Stimulated activated naive CD4-positive, alpha-beta T cell treated with Interleukin-2 at 50 U/mL for 16 hours (primary cell): ENCODE measurements at places on chromosomes 12 and 14.

GRCh38 chr12:78194448-78194847 lies 363.8 kb downstream of the NAV3 start:
- DNase-seq, result no peak

- DNase-seq, result no peak
These were observed 28.8 kb upstream of the RAP1B start for GRCh38 chr12:68581926-68582325.

DNA sequence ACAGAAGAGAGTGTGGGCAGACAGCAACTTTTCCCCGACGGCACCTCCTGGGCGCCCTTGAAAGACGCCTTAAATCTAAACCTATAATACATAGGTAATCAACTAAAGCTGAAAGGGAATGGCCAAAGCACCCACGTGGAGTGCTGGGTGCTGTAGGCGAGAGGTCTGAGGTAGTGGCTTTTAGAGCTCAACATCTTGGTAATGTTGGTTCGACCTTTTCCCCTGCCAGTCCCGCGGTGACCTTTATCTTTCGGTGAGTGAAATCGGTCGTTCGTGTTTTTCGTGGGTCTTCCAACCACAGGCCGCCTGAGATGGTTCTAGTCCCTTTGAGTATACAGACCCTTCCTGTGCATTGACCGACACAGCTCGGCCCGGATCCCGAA lies 9.1 kb downstream of the OR6S1 start:
- no peak for DNase-seq

GRCh38 chr14:101865288-101865687 lies 99.1 kb upstream of the DYNC1H1 start:
- no peak for DNase-seq

GRCh38 chr12:81968421-81968820 lies 209.3 kb upstream of the PPFIA2 start:
- no peak for DNase-seq

DNA sequence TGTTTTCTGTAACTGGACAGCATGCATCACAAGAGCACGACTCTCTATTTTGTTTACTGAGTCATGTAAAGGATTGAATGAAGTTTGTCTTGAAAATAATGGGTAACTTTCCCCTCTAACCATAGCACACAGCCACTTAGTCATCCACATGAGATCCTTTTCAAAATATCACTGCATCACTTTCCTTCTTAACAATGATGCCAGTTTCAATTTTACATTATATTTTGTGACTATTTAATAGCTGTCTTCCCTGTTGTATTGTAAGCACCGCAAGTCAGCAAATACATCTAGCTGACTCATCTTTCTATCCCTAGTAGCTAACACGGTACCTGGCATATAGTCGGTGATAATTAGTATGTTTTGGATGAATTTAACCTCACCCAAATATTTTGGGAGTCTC lies 83.3 kb upstream of the PPM1H start:
- DNase-seq, result no peak

DNA sequence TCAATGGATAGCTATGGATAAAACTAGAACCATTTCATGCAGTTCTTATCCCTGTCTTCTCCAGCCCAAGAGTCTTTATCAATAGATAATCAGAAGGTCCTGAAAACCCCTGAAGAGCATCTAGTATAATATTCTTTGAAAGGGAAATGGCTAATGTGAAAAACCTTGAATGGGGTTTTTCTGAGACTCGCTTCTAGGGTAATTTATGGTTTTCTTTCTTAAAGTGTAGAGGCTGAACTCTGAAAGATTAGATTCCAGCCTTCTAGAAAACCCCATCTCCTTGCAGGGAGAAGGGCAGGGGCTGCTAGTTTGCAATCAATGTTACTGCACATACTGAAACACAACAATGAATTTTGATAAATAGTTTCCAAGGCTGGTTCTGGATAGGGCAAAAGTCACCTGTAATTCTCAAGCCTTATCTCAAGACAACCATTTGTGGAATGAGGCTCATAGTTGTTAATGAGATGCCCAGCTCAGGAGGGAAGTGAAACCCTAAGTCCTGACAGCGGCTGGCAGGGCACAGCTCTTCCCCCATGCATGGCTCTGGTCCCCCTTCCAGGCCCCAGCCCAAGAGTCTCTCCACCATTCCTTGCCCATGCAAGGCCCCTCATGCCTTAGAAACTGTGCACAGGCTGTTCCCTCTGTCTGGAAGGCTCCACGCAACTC lies 33.7 kb upstream of the PYGL start:
- DNase-seq, result no peak

DNA sequence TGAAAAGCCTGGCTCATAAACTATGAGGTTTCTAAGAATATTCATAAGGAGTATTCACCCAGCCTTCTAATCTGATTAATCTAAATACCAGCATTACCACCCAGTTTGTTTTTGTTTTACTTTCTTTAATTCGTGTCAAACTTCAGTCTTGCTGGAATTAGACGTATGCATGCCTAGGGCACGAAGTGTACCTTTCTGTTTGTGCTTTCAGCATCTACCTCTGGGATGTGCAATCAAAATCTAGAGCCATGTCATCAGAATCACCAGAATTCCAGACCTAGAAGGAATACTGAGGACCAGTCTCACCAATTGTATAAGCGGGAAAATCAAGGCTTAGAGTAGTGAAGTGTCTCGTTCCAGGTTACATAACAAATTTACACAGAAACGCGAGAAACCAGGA lies 57.3 kb downstream of the KITLG start:
- no peak for DNase-seq

GRCh38 chr14:53963320-53964227 lies 6.9 kb upstream of the BMP4 start:
- no peak for DNase-seq

- DNase-seq, result peak; percentile 36
These were observed at the start of gene SLC22A17 for GRCh38 chr14:23352506-23353432. Gene SLC22A17 (minus strand): TSS chr14:23352887.

GRCh38 chr12:119486599-119487154 lies 106.9 kb upstream of the TMEM233 start:
- DNase-seq, result no peak

DNA sequence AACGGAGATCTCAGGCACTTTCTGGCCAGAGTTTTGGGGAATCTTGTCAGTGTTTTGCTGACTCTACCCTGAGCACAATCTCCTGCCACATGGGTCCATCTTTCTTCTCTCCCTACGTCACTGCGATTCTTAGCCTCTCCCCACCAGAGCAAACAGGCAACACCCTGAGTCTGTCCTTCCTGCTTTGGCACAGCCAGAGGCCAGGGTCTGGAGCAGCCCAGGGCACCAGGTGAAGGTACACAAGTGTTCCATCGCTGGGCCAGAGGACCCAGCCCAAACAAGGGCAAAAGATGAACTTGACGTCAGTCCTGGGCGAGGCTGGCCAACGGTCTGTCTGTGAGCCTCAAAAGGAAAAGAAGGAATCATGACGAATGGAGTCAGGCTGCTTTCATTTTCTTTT lies 12.7 kb upstream of the CCDC177 start:
- no peak for DNase-seq

- no peak for DNase-seq
These were observed 75.1 kb downstream of the CLMN start for GRCh38 chr14:95244587-95244986.

- DNase-seq, result no peak
These were observed 37.8 kb upstream of the LRRC10 start for GRCh38 chr12:69648476-69648875.

DNA sequence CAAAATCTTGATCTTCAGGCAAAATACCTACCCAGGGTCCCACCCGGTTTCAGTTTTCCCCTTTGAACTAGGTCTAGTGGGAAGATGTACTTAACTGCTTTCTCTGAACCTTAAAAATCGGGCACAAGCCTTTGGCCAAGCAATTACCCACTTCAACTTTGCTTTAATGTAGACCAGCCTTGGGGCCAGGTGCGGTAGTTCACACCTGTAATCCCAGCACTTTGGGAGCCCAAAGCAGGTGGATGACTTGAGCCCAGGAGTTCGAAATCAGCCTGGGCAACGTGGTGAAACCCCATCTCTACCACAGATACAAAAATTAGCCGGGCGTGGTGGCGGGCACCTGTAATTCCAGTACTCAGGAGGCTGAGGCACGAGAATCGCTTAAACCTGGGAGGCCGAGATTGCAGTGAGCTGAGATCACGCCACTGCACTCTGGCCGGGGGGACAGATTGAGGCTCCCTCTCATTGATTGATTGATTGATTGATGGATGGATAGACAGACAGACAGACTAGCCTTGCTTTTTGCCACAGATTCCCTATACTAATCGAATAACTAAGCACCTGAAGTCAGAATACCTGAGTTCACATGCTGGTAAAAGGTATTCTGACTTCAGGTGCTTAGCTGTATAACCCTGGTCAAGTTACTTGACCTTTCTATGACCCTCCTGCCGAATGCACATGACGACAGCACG lies 1.9 kb downstream of the CLIP1 start:
- no peak for DNase-seq

DNA sequence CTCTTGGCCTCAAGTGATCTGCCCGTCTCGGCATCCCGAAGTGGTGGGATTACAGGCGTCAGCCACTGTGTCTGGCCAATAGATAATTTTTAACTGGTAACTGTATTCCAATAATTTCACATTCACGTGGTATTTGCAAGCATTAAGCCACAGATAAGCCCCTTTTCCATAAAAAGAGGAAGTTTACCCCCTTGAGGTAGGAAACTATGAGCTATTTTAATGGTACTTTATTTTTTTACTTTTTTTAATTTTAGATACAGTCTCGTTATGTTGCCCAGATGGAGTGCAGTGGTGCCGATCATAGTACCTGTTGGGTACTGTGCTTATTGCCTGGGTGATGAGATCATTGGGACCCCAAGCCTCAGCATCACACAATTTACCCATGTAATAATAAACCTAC lies 42.9 kb upstream of the AP4S1 start:
- no peak for DNase-seq

DNA sequence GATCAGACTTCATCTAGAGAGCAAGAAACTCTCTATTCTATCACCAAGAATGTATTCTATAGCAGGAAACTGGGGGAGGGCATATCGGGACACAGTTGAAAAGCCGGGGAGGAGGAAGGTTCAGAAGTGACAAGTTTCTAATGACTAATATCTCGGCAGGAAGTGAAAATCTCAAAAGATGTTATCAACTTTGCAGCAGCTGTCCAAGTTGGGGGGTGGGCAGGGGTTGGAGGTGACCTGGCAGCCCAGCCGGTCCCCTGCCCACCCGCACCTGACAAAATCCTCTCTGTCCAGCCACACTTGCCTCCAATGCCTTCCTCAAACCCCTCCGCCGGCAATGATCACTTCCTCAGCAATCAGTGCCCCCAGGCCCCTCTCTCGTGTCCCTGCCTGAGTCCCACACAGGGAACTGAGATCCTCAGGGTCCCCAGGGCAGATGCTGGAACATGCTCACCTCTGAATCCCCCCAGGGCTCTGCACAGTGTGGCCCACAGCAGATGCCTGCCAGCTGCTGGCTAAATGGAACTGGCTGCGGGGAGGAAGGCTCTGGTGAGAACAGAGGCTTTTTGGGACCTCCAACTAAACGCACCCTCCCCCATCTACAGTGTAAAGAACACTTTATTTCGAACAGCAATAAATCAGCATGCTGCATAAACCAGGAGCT lies 43.9 kb downstream of the CCDC88C start:
- DNase-seq, result peak; percentile 57

- no peak for DNase-seq
These were observed 243.4 kb upstream of the PELI2 start for GRCh38 chr14:55874785-55875184.

DNA sequence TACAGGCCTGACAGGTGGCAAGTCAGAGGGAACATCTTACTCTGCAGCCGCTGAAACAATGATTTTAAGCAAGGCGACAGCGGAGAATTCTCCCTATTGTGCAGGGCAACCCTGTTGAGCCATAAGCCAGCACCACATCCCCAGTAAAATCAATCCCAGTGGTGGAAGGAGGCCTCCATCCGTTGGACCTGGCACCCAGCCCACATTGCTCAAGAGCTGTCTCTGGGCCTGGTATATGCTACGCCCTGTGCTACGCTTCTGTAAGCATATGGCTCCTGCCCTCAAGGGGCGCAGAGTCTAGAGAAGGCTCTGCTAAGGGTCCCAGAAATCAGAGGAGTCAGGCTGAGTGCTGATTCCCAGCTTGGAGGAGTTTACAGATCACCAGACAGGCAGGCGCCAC lies 265.5 kb downstream of the CACNA1C start:
- no peak for DNase-seq

DNA sequence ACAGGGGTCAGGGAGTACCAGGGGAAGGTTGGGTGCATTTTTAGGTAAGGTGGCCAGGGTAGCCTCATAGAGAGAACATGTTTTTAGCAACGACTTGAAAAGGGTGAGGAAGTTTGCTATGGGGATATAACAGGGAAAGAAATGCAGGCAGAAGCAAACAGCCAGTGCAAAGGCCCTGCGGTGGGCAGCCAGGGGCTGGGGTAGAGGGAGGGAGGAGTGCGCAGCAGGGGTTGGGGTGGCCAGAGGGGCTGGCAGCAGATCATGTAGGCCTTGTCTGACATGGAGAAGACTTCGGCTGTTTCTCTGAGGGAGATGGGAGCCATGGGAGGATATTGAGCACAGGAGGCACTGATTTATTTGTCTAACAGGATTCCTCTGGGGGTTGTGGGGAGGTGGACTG lies 242.5 kb downstream of the RBM19 start:
- DNase-seq, result no peak

GRCh38 chr12:29149691-29150281 lies 708 bp downstream of the FAR2 start:
- no peak for DNase-seq
